Sigmoid colon (tissue), 7 donors: ENCODE measurements at places on chromosomes 7 and 10. TPM values are rescaled to one million over a fixed set of nuclear protein-coding genes. Genes with fewer than 3 reads are reported as not detected.

LRRTM3 gene
- 0.14 TPM for total RNA-seq

GARS1 gene
- 44.2 TPM for total RNA-seq

SKAP2 gene
- total RNA-seq, result 18.9 TPM

AGAP9 gene
- 7.6 TPM for total RNA-seq

KCNH2 gene
- total RNA-seq, result 107 TPM

SPOCK2 gene
- total RNA-seq, result 5.8 TPM

- DNase-seq, result no peak
Observed at GRCh38 chr7:141074997-141075396, 1.1 kb downstream of the TMEM178B start.

DNA sequence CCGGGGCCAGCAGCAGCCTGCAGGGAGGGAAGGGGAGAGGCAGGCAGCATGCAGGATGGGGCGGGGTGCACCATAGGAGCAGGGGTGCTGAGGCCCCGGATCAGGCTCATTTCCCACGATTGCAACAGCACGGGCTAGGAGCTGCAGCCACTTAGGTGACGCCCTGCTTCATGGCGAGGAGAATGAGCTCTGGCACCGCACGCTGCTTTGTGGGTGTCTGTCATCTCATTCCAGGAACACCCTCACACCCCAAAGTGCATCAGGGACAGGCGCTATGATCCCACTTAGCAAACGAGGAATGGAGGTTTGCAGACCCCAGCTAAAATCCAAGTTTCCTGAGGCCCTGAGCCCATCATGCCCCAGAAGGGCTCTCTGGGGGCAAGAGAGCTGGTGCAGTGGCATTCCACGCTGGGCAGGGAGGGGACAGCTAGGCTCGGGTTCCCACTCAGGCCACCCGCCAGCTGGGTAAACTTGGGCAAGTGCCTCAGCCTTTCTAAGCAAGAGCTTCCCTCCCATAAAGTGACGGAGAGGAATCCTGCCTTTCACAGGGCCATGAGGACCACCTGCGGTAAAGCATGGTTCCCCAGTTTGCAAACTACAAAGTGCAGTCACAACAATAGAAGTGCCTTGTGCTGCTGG lies 9.3 kb downstream of the KCNH2 start:
- DNase-seq, result no peak

DNA sequence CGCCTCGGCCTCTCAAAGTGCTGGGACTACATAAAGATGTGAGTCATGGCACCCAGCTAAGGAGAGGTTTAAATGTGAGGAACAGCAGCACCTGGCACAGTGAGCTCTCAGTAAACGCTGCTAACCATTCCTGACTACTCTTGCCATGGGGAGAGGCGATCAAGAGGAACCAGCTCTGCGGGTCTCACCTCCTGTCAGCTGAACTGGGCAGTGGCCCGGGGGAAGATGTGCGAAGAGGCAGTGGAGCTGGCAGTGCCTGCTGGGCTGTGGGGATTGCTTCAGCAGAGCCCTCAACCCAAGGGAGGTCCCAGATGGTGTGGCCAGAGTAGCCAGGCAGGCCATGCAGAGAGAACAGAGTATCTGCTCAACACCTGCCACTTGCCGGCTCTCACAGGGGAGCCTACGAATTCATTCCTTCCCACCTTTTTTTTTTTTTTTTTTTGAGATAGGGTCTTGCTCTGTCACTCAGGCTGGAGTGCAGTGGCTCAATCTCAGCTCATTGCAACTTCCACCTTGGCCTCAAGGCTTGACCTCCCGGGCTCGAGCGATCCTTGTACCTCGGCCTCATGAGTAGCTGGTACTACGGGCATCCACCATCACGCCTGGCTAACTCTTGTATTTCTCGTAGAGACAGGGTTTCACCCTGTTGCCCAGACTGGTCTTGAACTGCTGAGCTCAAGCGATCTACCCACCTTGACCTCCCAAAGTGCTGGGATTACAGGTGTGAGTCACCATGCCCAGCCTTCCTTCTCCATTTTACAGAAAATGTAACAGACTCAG lies 6.8 kb downstream of the POLM start:
- peak; percentile 52 for DNase-seq

GRCh38 chr10:72744566-72744965 lies 52.6 kb downstream of the MCU start:
- DNase-seq, result no peak

DNA sequence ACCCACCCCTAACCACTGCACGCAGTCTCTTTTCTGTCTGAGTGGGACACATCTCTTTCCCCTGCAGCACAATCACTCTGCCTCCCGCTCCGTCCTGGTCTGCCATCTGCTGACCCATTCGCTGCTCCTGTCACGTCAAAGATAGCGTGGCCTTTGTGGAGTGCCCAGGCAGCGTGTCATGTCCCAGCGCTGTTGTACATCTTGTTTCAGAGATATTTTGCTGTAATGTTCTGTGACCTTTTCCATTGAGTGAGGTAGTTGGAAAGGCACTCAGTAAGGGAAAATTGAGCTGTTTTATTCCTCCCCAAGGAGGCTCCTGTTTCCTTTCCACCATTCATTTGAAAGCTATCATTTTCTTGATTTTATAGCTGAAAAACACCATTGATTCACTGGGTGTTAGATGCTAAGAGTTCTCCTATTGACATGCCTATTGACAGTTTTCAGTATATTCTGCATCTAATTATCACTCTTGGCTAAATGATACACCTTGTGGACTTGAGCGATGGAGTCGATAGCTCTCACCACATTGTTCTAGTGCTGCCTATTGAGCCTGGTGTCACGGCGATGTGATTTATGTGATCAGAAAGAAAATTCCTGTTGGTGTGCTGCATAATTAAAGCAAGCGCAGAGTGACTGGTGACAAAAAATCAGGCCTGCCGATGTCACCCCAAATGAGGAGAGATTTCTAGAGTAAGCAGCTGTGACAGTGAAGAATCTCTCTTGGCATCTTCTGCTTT lies 372.6 kb downstream of the LRMDA start:
- no peak for DNase-seq

GRCh38 chr7:159240962-159241361 lies 96.3 kb upstream of the VIPR2 start:
- no peak for DNase-seq

DNA sequence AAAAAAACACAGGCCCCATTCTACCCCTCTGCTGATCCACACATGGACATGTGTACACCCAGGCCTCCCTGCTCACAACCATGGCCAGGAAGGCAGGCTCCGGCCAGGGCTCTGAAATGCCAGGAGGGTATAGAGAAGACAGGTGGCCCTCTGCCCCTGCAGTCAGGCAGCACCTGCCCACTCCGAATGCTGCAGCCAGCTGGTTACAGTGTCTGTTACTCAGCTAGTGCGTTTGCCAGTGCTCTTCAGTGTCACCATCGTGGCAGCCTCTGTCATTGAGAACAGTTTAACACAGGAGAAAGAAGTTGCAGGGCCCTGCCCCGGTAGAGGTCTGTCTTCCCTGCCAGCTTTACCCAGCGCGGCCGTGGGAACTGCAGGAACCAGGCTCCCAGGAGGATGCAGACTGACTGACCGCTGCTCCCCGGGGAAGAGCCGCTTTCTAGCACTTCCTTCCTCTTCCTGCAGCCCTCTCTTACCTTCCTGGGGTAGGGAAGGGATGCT lies 128.8 kb upstream of the FAM20C start:
- peak; percentile 64 for DNase-seq

- no peak for DNase-seq
Observed at GRCh38 chr7:150716939-150717338, 526 bp downstream of the GIMAP1 start.

DNA sequence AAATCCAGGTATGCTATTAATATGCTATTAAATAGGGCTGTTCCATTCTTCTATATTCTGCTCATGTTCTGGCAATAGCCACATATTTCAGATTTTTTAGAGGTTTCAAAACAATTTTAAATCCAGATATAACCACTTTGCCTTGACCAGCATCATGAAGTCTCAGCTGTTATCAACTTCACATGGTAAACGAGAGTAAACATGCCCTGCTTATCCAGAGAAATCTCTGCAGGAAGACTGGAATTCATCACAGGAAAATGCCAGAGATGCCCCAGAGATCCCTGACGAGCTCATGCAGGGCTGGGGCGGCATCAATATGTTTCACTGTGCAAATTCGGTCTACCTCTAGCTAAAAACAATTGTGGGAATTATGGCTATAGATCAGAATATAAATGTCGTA lies 126.5 kb downstream of the FANK1 start:
- no peak for DNase-seq

DNA sequence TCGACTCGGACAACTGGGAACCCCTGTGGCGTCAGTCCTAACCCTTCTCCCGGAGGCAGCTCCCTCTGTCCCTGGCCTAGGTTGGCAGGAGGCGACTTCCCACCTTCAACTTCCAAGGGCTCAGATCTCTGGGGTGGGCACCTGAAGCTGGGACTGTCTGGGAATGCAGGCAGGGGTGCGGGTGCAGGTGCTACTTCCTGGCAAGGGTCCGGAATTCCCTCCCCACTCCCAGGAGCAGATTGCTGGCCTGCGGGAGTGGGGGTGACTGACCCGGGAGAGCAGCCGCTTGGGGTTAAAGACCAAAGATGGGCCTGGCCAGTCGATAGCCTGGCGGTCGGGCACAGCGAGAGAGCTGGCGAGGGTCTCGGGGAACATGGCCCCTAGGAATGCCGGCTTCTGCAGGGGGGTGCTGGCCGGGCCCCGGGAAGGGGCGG lies 387 bp downstream of the EPHA1 start:
- no peak for DNase-seq

GRCh38 chr10:110069502-110069982 lies 61.8 kb downstream of the ADD3 start:
- DNase-seq, result no peak

- DNase-seq, result peak; percentile 94
Observed at GRCh38 chr7:94374721-94375566, 19.8 kb upstream of the COL1A2 start.

- DNase-seq, result no peak
Observed at GRCh38 chr10:94645285-94645684, 38.2 kb upstream of the CYP2C18 start.

DNA sequence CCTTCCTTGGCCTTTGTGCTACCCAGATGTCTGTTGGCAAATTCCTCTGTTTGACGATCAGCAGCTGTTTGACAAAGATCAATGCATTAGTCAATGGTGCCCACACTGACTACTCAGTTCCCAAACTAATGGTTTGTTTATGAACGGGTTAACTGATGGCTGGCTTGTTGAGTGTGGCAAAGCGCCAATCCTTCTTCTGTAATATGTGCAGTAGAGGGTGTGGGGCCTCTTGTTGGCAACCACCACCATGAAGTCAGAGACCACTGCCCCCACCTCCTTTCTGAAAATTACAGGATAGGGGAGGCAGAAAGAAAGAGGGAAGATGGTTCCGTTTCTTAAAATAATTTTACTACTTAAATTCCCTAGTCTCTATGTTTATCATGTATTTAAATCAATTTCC lies 2.6 kb upstream of the PLCE1 start:
- DNase-seq, result no peak

DNA sequence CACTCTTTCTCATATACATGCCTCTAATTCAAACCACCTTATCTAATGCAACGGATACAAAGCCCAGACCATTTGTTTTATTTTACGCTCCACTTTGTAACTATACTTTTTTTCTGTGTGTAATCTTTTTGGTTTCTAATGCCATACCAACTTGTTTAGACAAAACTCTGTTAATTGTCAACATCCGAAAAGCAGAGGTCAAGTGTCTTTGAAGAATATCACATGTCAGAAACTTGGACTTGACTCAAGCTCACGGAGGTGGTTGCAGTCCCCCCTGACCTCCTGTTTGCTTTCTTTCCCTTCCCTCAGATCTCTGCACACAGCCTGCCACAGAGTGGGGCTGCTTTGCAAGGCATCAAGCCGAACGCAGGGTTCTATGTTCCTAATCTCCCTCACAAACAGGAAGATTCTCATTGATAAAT lies 698.9 kb downstream of the PARD3 start:
- no peak for DNase-seq

DNA sequence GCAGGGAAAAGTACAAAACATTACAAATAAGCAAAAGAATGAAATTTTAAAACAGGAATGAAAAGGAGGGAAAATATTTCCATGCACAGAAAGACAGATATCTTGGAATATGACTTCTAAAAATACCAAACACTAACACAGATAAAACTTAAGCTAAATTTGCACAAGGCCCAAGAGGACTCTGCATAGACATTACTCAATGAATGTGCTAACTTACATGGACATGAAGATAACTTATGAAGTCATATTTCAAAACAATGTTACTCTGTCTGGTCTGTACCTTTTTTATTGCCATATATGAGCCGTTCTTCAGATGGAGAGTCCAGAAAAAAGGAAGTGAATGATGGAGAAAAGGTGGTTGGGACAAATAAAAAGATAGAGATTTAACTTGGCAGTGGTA lies 15.0 kb upstream of the MSS51 start:
- no peak for DNase-seq

DNA sequence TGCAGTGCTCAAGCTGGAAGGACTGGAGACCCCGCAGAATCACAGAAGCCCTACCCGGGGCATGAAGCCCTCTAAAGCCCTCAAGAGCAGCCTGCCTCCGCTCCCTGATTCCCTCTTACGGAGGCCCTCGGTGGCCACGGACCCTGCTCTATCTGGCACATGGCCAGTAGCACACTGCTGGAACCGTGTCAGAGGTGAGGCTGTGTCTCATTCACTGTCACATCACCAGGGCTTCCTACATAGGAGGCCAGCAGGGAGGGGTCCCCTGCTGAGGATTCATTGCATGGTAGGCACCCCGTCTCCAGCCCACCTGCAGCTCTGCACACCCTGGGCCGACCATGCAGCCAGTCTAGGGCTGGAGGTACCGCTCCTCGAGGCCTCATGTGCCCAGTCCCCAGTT lies 259.2 kb downstream of the TNS3 start:
- DNase-seq, result no peak

GRCh38 chr10:4188406-4188805 lies 403.4 kb upstream of the KLF6 start:
- no peak for DNase-seq

GRCh38 chr7:7489546-7489945 lies 46.1 kb downstream of the COL28A1 start:
- no peak for DNase-seq

DNA sequence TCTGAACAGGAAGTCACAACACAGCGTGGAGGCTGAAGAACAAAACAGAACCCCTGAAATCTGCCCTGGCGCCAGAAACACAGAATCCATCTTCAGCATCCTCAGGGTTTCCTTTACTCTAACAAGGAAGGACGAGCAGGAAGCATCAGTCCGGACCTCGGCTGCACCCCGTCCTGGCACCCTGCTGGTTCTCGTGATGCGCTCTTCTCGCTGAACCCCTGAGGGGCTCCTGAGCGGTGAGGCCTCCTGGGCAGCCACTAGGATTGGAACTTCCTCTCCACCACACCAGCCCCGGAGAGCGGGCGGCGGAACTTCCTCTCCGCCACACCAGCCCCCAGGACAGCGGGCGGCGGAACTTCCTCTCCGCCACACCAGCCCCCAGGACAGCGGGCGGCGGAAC lies 461.9 kb downstream of the PTPRN2 start:
- DNase-seq, result peak; percentile 44

- no peak for DNase-seq
Observed at GRCh38 chr7:22872096-22872807, 49.6 kb upstream of the TOMM7 start.
